ENCODE measurements at places on chromosomes 7 and 10.

DNA sequence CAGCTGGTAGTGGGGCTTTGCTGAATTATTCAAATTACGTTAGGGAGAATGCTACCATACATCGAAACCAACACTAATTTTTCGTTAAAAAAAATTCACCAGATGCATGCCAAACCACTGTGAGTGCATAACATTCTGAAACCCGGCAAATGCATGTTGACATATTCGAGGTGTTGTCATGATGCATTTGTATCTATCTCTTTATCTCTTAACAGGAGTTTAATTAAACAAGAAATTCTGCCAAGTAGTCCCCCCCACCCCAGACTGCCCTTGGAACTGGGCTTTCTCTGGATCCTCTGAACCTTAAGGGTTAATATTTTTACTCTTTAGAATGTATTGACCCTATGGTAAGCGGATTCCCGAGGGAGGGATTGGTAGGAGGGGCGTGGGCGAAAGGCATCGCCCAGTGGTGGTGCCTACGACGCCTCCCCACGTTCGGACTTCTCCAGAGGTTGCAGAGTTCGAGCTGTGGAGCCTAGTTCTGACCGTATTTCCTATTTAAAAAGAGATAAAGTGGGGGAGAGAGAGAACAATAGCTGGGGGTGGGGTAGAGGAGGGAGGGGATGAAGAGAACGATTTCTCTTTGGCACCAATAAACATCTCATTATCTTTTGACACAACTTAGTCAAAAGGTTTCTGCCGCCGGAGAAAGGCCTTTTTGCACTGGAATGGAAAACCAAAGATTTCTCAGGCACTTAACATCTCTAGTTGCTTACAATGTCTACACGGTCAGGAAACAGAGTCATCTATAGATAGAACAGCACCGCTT is 7.2 kb downstream of the DLX6 start:
- DNase-seq, result no peak

- DNase-seq, result no peak
Observed at GRCh38 chr7:133778472-133778871, 348.7 kb upstream of the LRGUK start.

- no peak for DNase-seq
Observed at GRCh38 chr10:62399211-62399610, 25.0 kb downstream of the ZNF365 start.

- DNase-seq, result no peak
Observed at GRCh38 chr10:124644236-124644635, 99.9 kb downstream of the FAM53B start.

- DNase-seq, result no peak
Observed at GRCh38 chr10:57884407-57884806, 383.3 kb downstream of the IPMK start.

Data from suppressor macrophage (primary cell).